Bronchial epithelial cell (primary cell): ENCODE measurements at places on chromosomes 4 and X. TPM values are rescaled to one million over a fixed set of nuclear protein-coding genes. Genes with fewer than 3 reads are reported as not detected.

GRCh38 chr4:101019941-101020401, 327.4 kb downstream of the PPP3CA start:
- DNase-seq: peak; percentile 85

DNA sequence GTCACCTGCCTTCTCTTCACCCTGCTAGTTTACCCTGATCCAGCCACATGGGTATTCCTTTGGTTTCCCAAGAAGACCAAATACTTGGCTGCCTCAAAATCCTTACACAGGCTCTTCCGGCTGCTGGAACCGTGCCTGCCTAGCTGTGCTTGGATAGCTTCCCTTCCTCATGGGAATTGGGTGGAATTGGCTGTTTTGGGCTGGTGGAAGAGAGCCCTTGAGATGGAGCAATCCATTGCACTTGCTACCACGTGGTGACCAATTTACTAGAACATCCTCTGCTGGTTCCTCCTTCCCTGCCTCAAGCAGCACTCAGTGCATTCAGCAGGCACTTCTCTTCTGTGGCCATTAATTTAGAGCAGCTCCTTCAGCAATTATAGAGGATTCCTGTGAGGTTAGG, 119.3 kb upstream of the AP1S2 start:
- no peak for DNase-seq

GRCh38 chrX:103343105-103343504, 13.1 kb downstream of the TCEAL7 start:
- DNase-seq: peak; percentile 48

MAGEA11 gene
- not detected in 2 replicates for total RNA-seq

- DNase-seq: no peak
Measured at GRCh38 chrX:129773649-129774458, 5.9 kb upstream of the SASH3 start.
